Mammary epithelial cell (primary cell): ENCODE measurements at places on chromosomes 1 and 21.

DNA sequence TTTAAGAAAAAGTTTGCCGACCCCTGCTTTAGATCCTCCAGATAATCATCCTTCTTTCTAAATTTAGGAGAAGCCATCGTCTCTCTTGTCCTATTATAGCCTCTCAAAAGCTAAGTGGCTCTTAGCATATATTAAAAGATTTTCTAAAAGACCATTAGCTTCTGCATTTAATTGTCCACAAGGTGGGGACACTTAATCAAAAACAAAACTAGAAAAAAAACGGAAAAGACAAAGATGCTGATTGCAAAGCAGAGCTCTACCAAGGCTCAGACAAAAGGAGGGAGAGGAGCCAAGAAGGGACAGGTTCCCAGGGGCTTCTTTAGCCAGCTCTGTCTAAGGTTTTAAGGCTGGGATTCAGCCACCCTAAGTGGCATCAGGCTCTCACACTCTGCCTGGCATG lies 128.3 kb upstream of the HMGB4 start:
- no peak for DNase-seq

DNA sequence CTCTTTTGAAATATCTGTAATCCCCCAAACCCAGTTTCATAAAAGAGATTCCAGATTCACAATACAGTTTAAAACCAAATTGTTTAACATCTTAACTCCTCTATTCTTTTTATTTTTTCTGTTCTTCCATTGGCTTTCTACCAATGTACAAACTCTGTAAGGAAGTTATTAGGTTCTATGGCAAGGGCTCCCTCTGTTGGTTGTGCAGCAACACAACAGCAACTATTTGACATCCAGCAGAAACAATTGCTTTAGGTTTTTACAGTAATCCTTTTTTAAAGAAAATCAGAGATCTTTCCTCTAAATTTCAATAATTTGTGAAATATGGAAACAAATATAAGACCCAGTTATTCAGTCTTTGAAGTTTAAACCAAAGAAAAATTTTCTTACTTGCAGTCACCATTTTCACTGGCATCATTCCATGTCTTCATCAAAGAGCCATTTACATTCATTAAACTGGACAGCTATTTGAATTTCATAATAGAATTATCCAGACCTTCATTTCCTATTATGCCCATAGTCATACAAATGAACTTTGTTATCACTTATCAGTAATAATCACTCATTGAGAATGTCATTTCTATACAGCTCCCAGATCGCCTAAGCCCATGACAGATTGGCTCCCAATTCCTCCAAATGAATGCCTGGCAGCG lies 46.5 kb upstream of the RNF11 start:
- DNase-seq = peak; percentile 34

- no peak for DNase-seq
These were observed 10.0 kb downstream of the PLCH2 start for GRCh38 chr1:2486041-2486440.

- peak; percentile 53 for DNase-seq
These were observed 145.2 kb upstream of the SPATA6 start for GRCh38 chr1:48617252-48617651.

GRCh38 chr1:234559152-234559901 lies 50.7 kb downstream of the IRF2BP2 start:
- DNase-seq = no peak

GRCh38 chr1:86515597-86515996 lies 31.3 kb upstream of the CLCA4 start:
- peak; percentile 46 for DNase-seq

DNA sequence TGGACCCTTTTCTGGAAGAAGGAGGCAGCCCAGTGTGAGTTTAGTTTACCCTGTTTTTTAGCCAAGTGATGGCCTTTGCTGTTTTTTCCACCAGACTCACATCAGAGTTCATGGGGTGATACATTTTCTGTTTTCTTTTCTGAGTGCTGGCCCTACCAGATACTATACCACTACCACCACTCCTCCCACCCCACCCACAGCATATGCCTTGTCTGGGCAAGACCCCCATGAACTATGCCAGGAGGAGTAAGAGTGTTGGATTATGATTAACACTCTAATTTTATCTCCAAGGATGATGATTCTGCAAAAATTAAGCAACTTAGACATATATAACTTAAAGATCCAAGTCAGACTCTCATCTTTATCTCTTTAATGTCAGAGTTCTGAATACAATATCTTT lies 26.1 kb downstream of the FABP3 start:
- DNase-seq = no peak

DNA sequence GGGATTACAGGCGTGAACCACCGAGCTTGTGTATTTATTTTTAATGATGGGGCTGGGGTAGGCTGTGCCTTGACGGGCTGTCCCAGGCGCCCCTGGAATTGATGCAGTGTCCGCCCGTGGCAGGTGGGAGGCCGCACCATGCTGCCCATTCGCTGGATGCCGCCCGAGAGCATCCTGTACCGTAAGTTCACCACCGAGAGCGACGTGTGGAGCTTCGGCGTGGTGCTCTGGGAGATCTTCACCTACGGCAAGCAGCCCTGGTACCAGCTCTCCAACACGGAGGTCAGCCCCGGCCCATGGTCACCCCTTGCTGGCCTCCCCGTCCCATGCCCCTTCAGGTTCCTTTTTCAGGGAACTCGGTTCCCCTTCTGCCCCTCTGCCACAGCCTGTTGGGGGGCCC lies 13.6 kb upstream of the PEAR1 start:
- DNase-seq = no peak

GRCh38 chr21:45313682-45314081 lies 26.0 kb upstream of the POFUT2 start:
- no peak for DNase-seq

- DNase-seq = no peak
These were observed 448 bp downstream of the AURKAIP1 start for GRCh38 chr1:1374589-1374928.

- no peak for DNase-seq
These were observed 1.6 kb downstream of the UROD start for GRCh38 chr1:45013551-45014209.

GRCh38 chr1:203268901-203269653 lies 36.2 kb upstream of the BTG2 start:
- DNase-seq = peak; percentile 62

- DNase-seq = no peak
These were observed 25.7 kb downstream of the LY9 start for GRCh38 chr1:160821627-160822026.

GRCh38 chr1:168497376-168497950 lies 46.3 kb downstream of the XCL2 start:
- DNase-seq = no peak

DNA sequence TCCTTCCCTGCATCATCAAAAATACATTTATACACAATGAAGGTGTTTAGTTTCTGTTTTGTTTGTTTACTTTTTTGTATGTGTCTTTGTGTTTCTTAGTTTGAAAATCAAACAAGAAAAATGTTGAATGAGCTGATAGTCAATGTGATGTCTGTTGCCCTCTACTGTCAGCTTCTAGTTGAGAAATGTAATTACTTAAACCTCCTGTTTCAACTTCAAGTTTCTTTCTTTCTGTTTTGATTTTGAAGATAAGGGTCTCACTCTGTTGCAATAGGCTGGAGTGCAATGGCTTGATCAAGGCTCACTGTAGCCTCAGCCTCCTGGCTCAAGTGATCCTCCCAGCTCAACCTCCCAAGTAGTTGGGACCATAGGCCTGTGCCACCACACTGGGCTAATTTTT lies 37.5 kb downstream of the SPTA1 start:
- DNase-seq = no peak

- DNase-seq = no peak
These were observed 104.8 kb upstream of the DPT start for GRCh38 chr1:168833801-168834224.

DNA sequence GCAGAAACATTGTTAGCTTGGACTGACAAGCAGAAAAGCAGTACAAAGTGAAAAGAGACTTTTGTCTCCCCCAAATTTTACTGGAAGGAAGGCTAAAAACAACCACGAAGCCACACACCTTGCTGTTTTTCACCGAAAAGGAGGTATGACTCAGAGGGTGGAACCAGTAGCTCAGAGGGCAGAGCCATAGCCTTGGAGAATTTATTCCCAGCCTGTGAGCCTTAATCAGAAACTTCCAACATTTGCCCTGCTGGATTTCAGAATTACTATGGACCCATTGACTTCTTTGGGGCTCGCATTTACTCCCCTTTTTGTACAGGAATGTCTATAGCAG lies 32.0 kb downstream of the RPS6KC1 start:
- peak; percentile 52 for DNase-seq

DNA sequence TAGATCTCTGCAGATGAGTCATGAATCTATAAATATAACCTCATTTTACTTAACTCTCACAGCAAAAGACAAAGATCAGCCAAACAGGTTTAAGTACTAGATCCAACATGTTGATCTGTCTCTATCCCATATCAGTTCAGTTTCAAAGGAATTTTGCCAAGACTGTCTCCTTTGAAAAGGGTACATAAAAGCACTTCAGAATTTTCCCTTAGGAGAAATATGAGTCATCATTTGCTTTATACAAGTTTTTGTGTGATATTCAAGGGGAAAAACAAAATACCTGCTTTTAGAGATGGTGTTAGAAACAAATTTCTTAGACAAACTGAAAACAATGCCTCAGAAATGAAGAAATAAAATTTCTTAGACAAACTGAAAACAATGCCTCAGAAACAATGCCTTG lies 73.5 kb upstream of the LRRC7 start:
- peak; percentile 76 for DNase-seq

DNA sequence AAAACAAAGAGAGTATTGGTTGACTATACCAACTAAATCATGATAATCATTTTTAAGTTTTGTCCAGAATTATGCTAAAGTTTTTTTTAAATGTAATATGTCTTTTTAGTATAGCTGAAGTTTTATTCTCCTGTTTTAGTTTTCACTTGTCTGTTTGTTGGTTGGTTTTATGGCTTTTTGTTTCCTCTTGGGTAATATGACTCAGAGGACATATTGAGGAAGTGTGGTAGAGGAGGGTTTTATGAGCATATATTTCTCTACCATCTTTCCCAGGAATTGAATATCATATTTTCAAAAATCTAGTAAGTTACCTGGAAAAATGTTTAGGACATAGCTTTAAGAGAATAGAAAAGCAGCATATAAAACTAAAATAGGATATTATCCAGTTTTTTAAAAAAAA lies 68.6 kb upstream of the MCOLN3 start:
- no peak for DNase-seq

- DNase-seq = peak; percentile 39
These were observed 6.9 kb upstream of the DNAH14 start for GRCh38 chr1:224922404-224923164.

GRCh38 chr1:228090613-228091081 lies 8.1 kb downstream of the ARF1 start:
- no peak for DNase-seq

- peak; percentile 1 for DNase-seq
These were observed 169.6 kb upstream of the LHX8 start for GRCh38 chr1:74964508-74965102.

DNA sequence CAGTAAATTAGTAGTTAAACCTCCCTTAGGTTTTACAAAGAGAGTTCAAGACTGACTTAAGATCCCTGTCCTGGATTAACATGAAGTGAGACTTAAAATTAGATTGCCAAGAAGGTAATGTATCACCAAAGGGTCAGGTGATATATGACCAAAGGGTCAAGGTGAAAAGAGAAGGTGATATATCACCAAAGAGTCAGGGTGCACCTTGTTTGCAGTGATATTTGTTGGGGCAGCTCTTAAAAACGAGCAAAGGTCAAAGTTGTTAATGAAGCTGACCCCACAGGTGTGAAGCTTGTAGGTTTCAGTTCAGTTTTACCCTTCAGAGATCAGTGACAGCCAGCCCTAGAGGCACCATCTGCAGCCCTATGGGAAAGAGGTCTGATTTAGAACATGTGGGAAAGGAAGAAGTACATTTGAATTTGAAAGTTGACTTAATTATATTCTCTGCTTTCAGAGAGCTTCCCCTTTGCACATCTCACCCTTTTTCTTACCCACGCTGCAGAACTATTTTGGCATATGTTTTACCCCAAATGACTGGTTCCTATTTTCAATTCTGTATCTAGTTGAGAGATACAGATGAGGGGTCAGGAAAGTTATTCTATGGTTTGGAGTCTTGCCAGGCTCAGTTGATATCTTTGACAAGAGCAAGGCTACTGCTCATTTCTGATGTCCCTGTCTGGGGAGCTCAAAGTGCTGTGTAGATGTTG lies 170.8 kb downstream of the S1PR1 start:
- DNase-seq = no peak

GRCh38 chr1:6922096-6922931 lies 137.1 kb downstream of the CAMTA1 start:
- peak; percentile 46 for DNase-seq

DNA sequence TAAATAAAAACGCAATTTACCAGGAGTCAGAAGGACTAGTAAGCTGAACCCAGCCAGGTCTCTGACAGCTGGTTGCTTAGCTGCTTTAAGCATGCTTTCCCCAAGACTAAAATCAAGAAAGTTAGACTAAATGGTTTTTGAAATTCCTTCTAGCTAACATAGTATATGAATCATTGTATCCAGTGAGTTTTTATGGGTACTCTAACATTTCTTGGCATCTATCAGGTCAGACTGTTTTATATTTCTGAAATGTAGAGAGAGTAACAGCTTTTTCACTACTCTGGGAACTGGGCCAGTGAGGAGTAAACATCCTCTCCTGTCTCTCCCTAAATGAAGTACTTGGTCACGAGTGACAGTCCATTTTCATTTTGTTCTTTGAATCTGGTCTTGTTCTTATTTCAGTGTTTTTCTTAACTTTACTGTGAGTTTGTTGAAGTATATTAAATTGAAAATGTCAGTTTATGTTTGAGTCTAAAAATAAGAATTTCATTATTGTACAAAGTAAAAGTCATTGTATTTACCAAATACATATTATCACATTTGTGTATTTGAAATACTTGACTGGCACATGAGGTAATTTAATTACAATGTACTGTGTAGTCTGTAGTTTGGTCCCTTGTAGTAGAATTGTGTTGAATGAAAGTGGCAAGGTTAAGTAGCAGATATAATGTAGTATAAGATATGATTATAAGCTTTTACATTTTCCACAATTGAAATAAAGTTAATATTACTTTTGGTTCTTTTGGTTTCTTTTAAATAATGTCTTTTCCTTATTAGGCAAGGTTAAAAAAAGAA lies 47.6 kb downstream of the PKN2 start:
- DNase-seq = peak; percentile 62

- peak; percentile 44 for DNase-seq
These were observed 372.1 kb downstream of the PTPRC start for GRCh38 chr1:199010933-199011332.

DNA sequence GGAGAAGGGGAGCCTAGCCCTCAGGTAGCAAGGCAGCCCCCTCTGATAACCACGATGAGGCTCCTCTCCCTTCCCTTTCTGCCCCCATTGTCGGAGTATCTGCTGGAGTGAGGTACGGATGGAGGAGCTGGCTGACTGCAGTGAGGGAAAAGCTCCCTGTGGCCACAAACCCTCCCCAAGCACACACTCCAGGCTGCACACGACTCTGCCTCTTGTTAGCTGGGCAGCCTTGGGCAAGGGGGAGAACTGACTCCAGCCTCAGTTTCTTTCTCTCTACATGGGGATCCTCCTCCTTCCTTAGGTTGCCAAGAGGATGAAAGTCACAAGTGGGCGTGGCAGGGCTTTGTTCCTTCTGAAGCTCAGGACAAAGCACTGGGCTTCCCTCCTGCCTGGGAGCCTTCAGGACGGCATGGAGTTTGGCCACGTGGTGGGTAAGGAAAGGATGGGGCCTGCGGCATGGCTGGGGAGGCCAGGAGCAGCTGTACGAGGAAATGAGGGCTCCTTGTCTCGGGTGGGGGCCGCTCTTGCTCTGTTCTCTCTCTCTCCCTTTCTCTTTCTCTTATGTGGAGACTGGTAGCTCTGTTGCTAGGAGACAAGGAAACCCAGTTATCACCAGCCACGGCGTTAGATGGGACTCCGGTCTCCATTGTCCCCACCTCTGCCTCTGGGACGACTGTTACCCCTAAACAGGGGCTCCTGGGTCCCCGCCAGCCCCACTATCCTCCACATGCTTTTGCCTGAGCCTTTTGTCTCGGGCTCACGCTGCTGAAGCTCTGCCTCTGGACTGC lies 39.7 kb downstream of the LRP8 start:
- DNase-seq = no peak
